Omental fat pad (tissue), 4 donors: ENCODE measurements at places on chromosomes 5 and 9.
A peak's percentile ranks its signal among the peaks of the same experiment; 100 is the strongest.

- DNase-seq, result no peak
Measured at GRCh38 chr9:121282277-121283079, 14.5 kb downstream of the GSN start.

DNA sequence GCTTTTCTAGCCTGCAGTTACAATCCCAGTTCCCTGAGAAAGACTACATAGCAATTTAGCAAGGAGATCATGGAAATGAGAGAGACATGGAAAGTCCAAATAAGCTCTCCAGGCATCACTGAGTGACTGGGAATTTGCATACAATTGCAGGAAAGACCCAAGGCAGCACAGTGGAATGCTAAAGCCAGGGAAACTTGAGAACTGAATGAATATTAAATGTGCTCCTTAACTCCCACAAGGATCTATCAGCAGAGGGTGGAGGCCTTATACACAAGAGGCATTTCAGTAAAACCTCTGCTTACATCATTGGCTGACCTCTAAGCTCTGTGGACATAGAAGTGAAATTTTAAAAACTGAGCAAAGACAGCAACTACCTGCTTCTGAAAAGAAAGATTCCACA, 355.6 kb upstream of the DAB2 start:
- DNase-seq, result no peak

DNA sequence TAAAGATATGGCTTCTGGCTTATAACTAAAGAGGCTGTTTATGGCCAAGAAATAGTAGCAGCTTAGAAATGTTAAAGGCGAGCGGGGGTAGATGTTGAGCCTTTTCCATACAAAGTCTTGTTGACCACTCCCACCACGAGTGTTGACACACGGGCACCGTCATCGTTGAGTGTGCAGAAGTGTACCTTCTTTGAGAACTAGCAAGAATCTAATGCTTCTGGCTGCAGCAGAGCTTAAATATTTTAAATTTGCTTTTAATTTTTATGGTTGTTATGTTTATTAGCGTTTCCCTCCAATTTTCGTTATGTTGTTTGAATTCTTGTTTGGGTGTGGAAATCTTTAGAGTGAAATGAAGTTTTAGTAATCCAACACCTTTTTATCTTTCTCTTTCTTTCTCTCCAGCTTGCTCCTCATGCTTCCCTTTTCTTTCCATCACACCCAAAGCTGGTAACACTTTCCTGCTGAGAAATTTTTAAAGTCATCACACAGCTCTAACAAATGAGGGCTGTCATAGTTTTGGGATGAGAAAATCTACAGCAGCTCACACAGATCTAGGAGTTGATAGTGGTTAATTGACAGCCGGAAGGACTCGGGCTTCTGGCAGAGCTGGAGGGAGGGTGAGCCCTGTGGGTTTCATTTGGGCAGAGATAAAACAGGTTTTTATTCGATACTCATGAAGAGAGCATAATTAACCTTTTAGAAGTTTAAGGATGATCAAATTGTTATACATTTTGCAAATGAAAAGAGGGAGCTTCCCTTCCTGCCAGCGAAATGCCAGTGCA, 120.1 kb upstream of the ZNF608 start:
- no peak for DNase-seq

DNA sequence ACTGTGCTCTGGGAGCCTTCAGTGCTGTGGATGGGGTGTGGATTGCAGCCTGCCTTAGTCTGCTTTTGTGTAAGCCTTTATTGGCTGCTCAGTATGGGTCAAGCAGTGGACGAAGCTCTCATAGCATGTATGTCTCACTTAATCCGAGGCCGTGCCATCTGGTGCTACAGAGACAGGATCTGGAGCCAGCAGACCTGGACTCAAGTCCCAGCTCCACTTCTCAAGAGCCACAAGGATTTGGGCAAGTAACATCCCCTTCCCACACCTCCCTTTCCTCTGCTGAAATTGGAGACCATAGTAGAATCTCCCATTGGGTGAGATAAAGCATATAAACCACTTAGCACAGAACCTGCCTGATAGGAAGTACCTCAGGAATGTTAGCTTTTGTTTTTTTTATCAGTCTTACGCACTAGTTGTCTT, 23.4 kb upstream of the LECT2 start:
- no peak for DNase-seq

DNA sequence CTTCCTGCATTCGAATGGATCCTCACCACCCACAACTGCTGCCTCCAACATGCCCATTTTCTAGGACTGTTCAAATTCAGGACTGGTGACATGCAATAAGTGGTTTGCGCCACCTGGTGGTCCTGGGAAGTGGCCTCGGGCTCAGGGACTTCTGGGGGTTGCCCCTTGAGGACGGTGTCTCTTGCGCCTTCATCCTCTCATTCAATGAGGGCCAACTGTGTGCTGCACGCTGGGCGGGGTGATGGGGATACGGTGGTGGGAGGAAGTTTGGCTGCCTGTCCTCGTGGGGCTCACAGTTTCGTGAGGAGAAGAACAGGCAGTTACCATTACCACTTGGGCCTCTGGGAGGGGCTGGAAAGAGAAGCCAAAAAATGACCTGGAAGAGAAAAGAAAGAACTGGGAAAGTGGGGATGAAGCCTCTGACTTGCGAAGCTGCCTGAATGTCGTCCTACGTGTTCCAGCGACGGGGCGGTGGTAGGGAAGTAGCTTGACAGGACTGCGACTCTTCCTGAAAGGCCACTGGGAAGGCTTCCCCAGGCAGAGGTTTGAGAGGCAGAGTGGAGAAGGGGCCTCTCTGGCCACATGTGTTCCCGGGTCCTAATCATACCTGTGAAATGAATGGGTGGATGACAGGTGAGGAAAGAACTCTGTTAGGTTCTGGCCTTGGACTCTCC, 49.0 kb downstream of the PSD2 start:
- peak; percentile 49 for DNase-seq

- no peak for DNase-seq
Measured at GRCh38 chr9:38183994-38184568, 115.1 kb upstream of the SHB start.

- no peak for DNase-seq
Measured at GRCh38 chr5:37308793-37309192, 59.6 kb upstream of the CPLANE1 start.

DNA sequence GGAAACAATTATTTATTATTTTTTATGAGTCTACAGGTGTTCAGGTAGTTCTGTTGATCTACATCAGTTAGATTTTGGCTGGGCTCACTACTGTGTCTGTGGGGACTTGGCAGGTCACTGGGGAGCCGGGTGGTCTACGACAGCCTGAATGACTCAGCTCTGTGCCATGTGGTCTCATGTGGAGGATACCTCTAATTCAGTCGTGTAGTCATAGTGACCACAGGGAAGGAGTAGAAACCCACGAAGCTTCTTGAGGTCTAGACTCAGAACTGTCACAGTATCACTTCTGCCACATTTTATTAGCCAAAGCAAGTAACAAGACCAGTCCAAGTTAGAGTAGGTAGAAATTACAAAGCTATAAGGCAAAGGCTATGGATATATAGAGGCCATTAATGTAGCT, 64.7 kb upstream of the GRAMD2B start:
- no peak for DNase-seq

DNA sequence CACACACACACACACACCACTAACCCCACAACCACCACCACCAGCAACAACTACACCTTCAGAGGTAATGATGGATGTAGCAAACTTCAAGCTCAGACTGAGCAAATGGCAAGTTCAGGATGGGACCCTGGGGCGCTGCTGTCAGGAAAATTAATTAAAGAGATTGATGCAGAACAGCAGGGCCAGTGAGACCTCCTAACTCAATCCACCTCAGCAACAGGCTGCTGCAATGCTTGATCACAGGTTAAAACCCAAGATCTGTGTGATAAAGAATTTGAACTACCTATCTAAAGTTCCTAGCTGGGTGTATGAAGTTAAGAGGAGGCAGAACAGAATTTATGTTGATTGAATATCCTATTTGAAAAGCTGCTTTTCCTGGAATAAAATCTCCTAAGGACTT, 140.3 kb upstream of the FER start:
- DNase-seq, result no peak

- DNase-seq, result no peak
Measured at GRCh38 chr9:112380102-112380824, at the start of gene HSDL2. HSDL2 (plus strand) TSS chr9:112380108; CDS start chr9:112380164, 56 bp downstream.

DNA sequence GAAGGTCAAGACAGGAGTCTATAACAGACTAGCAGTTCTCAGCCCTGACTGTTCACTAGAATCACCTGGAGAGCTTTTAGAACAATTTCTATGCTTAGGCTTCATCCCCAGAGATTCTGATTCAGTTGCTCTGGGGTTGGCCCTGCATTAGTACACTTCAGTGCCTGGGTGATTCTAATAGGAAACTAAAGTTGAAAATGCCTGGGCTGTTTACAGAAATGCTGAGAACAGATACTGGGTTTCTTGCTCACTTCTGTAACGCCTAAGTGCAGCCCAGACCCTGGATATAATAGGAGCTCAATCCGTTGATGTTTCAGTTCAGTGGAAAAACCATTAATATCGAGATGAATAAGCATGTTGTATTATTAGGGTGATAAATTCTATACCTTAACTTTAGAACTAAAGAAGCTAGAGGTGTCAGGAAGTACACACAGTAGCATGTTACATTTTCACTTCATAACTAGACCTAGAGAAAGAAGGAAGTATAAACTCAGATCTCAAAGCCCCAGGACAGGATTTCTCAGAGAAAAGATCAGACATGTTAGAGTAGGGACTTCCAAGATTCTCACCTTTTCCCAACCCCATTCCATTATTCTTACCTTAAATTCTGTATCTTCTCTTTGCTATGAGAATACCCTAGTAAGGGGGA, 20.4 kb downstream of the HAVCR2 start:
- no peak for DNase-seq
